ENCODE measurements at places on chromosomes 3 and 15.

- no peak for DNase-seq
Measured at GRCh38 chr3:137047240-137047639, 89.5 kb downstream of the IL20RB start.

- no peak for DNase-seq
Measured at GRCh38 chr3:146536681-146537080, 7.7 kb downstream of the PLSCR1 start.

DNA sequence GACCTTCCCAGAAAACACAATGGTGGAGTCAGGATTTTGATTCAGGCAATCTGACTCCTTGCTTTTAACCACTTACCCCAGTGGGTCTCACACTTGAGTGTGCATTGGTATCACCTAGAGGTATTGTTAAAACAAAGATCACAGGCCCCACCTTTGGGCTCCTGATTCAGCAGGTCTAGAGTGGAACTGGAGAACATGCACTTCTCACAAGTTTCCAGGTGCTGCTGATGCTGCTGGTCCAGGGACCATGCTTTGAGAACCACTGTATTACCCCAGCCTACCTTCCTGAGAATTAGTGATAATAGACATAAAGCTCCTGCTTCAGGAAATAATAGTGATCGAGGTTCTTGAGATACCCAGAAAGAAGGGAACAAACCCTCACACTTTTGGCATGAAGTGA, 466.9 kb downstream of the EPHB1 start:
- DNase-seq, result no peak

DNA sequence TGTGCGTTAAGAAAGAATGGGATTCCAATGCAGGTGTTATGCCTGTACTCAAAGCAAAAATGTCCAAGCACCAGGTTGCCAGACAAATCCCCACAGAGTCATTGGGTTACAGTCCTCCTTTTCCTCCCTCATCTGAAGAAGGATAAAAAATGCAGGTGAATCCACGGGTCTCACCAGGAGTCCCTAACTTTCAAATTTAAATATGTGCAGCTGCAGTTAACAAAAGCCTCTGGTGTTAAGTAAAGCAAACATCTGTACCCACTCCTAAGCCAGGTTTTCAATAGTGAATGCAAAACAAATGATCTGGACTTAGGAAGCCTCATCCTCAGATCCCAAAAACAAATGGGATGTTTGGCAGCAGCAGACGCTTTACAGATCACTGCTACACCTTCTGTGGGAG, 70.4 kb upstream of the SETMAR start:
- no peak for DNase-seq
